ENCODE measurements at places on chromosomes 2 and 18.

DNA sequence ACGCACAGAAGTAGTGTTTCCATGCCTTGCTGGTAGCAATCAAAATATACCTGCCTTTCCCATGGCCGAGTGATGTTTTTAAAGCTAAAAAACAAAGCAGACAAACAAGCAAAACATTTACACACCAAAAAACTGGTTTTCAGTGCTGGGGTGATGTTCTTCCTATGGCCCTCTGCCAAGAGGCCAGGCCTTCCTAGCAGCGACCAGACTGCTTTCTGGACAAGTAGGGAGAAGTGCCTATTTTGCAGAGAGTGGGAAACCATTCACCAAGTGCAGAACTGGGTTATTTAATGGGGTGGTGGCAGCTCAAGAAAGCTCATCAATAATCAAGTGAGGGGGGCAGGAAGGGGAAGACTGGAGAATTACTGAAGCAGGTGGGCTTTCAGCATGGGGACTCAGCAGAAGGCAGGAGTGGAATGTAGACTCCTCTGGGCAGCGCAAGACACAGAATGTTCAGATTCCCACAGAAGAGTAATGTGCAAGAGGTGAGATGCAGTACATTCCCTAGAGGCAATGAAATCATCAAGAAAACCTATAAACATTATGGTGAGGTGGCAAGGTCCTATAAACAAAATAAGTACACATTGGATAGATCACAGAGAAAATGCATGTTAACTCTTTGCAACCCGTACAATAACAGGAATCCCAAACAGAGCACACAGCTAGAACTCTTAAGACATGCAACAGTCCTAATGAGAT is 44.0 kb downstream of the CPO start:
- no peak for DNase-seq

- DNase-seq = no peak
Measured at GRCh38 chr2:205531489-205532148, 150.7 kb upstream of the NRP2 start.

GRCh38 chr18:58590254-58590653 is 38.6 kb downstream of the ALPK2 start:
- peak; percentile 26 for DNase-seq

- DNase-seq = no peak
Measured at GRCh38 chr2:188973641-188974040, 532 bp upstream of the COL3A1 start.

GRCh38 chr18:55139307-55139706 is 180.0 kb upstream of the CCDC68 start:
- no peak for DNase-seq

- DNase-seq = no peak
Measured at GRCh38 chr2:149119368-149119767, 80.9 kb downstream of the LYPD6B start.

- DNase-seq = no peak
Measured at GRCh38 chr18:34936772-34937171, 104.4 kb upstream of the MAPRE2 start.

GRCh38 chr2:138537170-138537915 is 35.8 kb downstream of the SPOPL start:
- no peak for DNase-seq

DNA sequence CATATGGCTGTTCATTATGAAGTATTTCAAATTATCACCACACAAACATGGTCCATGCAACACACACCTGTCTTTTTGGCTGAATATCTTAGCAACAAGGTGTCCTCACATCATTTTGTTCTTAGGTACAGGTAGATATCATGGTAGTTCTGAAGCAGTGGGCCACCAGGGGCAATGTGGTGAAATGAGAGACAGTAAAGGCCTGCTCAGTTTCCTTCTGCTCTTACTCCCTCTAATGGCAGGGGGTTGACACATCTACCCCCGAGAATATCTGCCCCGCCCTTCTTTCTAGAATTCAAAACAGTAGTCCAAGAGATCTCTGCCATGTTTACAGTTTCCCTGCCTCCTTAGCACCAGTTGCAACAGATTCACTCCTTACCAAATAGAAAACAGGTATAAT is 147.0 kb upstream of the KLHL14 start:
- DNase-seq = peak; percentile 82

GRCh38 chr2:28480403-28481049 is 15.3 kb upstream of the PLB1 start:
- no peak for DNase-seq

DNA sequence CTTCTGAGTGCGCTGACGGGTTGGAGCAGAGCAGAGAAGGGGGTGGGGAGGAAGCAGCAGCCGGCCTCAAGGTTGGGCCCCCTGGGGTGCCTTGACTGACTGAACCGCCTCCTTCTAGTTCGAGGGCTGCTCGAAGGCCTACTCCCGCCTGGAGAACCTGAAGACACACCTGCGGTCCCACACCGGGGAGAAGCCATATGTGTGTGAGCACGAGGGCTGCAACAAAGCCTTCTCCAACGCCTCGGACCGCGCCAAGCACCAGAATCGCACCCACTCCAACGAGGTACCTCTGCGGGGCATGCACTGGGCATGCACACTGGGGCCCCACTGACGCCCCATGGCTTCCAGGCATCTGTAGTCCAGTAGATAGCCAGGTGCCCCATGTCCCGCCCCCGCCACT is 246.9 kb downstream of the GLI2 start:
- DNase-seq = no peak

DNA sequence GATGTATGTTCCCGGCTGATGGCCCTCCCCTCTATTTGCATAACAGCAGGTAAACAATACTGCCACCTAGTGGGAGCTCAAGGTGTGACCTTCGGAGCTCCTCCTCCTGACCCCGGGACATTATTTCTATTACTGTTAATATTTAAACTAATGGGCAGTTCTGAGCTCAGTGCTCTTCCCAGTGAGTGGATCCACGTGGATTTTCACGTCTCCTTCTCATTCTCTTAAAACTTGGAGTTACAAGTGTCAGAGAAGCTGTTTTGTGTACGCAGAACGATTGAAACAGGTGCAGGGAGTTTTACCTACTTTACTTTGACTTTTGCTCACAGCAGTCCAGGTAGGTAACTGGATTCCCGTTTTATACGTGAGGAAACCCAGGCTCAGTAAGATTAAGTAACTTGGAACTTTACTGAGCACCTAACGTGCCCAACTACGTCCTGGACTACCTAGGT is 127.3 kb downstream of the PRKCE start:
- peak; percentile 47 for DNase-seq

- no peak for DNase-seq
Measured at GRCh38 chr2:31810200-31810917, 200.4 kb downstream of the MEMO1 start.

DNA sequence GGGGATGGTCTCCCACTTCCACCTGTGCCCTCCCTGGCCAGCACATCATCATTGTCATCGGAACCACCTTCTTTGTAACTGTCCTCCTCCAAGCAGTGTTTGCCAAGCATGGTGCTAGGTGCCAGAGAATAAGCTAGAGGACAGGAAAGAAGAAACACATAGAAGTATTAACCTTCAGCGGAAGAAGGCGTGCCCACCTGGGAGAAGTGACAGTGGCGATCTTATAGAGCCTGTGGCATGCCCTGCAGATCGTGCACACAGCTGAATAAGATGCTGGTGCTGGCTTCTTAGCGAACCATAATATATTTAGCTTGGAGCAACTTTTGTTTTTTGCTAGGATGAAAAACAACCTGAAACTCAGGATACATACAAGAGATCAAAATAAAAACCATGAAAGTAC is 148.0 kb downstream of the FAM210A start:
- no peak for DNase-seq

- DNase-seq = no peak
Measured at GRCh38 chr2:48227617-48228344, 302.2 kb upstream of the STON1 start.

GRCh38 chr2:207833251-207833751 is 63.6 kb upstream of the FZD5 start:
- no peak for DNase-seq

GRCh38 chr18:23059541-23060465 is 75.5 kb upstream of the CABLES1 start:
- no peak for DNase-seq

- no peak for DNase-seq
Measured at GRCh38 chr2:241087420-241088268, 14.4 kb downstream of the MTERF4 start.

DNA sequence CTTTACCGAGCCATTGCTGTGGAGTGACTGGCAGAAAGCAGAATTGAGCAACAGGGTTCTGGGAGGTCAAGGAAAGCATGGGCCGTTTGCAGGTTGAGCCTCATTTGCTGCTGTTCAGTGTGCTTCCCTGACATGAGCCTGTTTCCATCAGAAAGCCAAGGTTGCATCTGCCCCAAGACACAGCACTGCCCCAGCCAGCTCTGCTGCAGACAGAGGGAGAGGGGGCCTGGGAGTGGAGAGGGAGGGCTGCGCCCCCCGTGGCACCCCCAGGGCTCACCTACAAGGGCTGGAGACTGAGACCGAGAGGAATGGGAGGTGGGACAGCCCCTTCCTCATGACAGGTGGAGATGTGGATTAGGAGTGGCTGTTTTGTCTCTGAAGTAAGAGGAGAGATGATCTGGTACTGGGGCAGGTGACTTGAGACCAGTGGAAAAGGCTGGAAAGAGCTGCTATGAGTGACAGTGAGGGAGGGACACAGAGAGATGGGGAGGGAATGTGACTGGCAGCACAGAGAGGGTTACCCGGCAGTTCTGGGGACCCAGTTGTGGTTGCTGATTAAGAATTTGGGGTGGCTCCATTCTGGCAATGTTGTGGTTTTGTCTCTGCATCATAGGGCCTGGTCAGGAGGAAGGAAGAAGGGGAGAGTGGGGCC is 218.0 kb downstream of the DYSF start:
- no peak for DNase-seq

- DNase-seq = no peak
Measured at GRCh38 chr2:206112108-206112507, 26.1 kb upstream of the INO80D start.

DNA sequence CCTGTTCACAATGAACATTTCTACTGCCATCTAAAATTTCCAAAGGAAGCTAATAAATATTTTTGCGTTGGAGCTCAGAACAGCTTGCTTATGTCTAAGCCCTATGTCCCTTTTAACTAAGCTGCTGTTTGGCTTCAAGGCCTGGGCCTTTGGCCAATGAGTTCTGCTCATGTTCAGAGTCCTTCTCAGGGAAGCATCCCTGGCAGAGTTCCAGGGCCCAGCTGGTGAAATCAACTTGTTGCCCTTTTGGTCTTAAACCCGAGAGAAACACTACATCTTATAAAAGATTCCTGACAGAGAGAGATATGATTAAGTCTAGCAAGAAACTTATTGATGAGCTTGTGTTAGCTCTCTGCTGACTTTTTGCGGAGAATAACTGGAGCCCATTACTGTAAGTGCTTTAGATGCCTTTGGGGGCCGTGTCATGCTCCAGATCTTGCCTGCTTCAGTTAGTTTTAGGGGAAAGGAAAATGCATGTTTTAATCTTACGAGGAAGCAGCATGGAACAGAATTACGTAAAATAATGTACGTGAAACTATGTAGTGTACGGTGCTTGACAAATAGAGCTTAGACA is 102.5 kb upstream of the NOSTRIN start:
- no peak for DNase-seq

- DNase-seq = peak; percentile 3
Measured at GRCh38 chr2:216517447-216518225, 19.0 kb downstream of the RPL37A start.

GRCh38 chr2:68222287-68222686 is 30.0 kb downstream of the PPP3R1 start:
- no peak for DNase-seq

- no peak for DNase-seq
Measured at GRCh38 chr2:235868224-235868623, 300.0 kb downstream of the GBX2 start.

DNA sequence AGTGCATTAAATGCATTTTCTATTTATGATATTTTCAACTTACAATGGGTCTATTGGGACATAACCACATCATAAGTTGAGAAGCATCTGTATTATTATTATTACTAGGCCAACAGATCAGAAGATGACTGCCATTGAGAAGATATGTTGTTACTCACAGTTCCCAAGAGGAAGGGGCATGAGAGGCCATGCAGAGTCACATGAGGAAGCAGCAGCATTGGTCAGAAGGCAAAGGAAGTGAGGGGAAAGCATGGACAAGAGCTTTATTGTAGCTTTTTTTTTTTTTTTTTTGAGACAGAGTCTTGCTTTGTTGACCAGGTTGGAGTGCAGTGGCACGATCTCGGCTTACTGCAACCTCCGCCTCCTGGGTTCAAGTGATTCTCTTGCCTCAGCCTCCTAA is 66.2 kb upstream of the LCLAT1 start:
- DNase-seq = no peak

DNA sequence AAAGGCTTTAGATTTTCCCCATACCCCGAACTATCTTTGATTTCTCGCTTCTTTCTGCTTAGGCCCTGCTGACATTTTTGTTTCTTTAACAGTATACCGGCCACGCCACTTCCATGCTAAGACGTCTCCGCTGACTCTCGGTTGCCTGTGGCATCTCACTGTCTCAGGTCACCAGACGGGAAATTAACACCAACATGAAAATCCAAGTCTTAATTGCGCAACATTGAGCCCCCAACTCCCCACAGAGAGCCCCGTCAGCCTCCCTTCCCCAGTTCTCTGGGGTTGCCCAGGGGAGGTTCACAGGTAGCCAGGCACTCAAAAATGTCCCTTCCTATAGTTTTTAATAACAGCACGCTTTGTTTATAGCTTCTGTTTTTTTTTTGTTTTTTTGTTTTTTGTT is 30.2 kb downstream of the CD8B2 start:
- DNase-seq = no peak

GRCh38 chr2:64731746-64732145 is 78.0 kb upstream of the SERTAD2 start:
- no peak for DNase-seq

GRCh38 chr2:171478345-171478744 is 43.9 kb upstream of the CYBRD1 start:
- no peak for DNase-seq

GRCh38 chr2:28637066-28638047 is 114.3 kb upstream of the PPP1CB start:
- no peak for DNase-seq

- no peak for DNase-seq
Measured at GRCh38 chr2:237309416-237309815, 104.5 kb downstream of the COL6A3 start.

GRCh38 chr2:240098349-240098748 is 37.8 kb downstream of the COPS9 start:
- DNase-seq = no peak

GRCh38 chr18:11999429-11999828 is 18.1 kb downstream of the IMPA2 start:
- DNase-seq = no peak

GRCh38 chr2:38898256-38898655 is 8.6 kb downstream of the ARHGEF33 start:
- DNase-seq = no peak

DNA sequence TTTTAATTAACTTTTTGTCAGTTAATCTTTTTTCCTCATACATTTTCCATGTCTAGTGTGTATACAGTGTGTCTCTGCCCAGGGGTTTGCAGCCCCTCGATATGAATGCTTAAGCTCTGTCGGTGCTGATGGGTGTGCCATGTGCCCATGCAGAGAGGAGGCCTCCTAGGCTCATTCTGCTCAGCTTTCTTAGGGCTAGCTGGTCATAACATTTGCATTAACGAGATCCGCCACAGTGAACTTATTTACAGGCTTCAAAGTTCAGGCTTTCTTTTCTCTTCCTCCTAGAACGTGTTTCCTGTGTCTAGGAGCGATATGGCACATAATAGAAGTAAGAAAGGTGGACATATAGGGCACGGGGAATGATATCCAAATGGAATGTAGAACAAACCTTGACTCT is 783.3 kb downstream of the PLCL1 start:
- DNase-seq = no peak

Data from NCI-H146 (cell line).